ENCODE measurements at places on chromosomes 4 and X. TPM values are rescaled to one million over a fixed set of nuclear protein-coding genes. Genes with fewer than 3 reads are reported as not detected.
A peak's percentile ranks its signal among the peaks of the same experiment; 100 is the strongest.

DNA sequence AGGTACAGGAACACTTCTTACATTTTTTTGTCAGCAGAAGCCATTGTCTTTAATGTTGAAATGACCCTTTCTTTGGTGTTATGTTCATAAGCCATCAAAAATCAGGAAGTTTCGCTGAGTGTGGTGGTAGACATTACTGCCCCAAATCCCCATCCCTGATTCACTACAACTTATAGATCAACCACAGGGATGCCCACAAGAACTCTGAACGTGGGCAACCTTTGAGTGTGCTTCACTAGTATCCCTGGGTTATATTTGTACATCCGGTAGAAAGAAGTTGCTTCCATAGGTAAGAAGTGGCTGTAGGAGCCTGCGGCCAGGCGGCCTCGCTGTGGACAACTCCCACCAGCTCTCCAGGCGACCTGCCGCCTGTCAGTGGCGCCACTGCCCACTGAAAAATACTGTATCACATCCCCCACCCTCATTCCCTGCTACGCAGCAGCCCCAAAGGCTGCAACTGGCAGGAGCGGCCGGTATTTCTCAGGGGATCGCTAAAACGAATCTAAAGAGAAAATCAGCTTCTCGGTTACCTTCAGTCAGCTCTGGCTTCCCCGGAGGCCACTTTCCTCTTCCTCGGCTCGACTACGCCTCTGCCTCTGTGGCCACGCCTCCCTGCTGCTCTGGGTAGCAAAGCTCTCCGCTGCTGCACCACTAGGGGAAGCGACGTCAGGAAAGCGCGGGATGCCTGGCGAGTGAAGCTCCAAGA lies 13.9 kb upstream of the ETDC start:
- DNase-seq = peak; percentile 57

PLXNA3 gene
- 48.1 TPM for polyA plus RNA-seq

DNA sequence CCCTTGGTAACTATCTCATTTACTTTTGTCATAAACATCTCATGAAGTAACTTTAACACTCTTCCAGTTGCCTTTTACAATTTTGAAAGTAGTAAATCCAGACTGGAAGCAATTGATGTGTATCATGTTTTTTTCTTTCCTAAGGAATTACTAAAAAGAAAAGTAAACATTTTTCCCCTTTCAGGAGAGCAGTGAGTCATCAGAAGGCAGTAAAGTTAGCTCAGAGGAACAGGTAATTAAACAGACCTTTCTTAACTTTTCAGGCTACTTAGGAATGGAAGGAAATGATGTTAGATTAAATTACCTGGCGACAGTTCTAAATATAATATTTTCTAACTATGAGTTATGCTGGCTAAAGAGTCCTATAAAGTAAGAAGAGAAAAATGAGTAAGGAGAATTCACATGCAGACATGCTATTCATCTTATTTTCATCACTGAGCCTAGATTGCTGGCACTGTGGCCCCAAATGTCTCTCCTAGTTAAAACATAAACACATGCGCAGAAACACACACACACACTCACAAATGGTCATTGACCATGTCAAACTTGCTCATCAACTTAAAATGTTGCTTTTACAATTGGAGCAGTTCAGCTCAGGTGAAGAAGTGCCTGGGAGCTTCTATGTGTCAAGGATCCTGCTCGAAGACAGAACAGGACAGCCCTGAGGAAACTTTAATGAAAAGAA lies 9.3 kb downstream of the DMP1 start:
- DNase-seq = peak; percentile 22

GRCh38 chr4:68953056-68953596 lies 1.5 kb upstream of the UGT2A3 start:
- DNase-seq = no peak

- no peak for DNase-seq
Observed at GRCh38 chr4:37635155-37635554, 51.0 kb downstream of the RELL1 start.

- DNase-seq = peak; percentile 85
Observed at GRCh38 chr4:154462081-154462810, 29.4 kb downstream of the DCHS2 start.

GRCh38 chr4:41124916-41125548 lies 89.3 kb downstream of the APBB2 start:
- no peak for DNase-seq

PLS3 gene
- 126 TPM for polyA plus RNA-seq

DNA sequence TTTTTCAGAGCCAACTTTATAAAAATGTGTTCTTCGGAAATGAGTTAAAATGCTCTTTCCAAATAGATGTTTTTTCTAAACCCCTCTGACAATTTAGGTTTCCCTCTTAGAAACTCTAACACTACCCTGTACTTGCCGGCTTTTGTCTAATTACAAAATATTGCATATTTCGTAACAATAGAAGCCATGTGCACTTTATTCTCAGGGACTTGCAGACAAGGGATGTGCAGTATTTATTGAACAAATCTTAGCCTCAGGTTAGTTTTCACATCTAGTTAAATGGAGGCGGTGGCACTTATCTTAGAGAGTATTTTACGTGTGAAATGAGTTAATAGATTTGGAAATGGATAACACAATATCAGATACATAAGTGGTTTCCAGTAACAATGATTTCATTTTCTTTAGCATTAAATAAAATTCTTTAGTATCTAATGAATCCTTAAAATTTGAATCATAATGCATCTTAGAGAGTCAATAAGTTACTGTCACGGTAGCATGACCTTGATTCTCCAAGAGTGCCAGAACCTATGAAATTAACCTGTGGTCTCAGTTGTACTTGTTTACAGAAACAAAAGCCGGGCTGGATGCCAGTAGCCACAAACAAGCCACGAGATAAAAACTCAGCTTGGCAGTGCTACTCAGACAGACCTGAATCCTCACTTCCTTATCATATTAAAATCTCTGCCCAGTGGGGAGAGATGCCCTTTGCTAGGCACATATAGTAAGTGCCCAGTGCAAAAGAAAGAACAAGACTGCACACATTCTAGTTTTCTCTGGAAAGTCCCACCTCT lies 772 bp upstream of the PABPC4L start:
- no peak for DNase-seq

DUX4 gene
- not detected for polyA plus RNA-seq

CYP2U1 gene
- 4.0 TPM for polyA plus RNA-seq

DNA sequence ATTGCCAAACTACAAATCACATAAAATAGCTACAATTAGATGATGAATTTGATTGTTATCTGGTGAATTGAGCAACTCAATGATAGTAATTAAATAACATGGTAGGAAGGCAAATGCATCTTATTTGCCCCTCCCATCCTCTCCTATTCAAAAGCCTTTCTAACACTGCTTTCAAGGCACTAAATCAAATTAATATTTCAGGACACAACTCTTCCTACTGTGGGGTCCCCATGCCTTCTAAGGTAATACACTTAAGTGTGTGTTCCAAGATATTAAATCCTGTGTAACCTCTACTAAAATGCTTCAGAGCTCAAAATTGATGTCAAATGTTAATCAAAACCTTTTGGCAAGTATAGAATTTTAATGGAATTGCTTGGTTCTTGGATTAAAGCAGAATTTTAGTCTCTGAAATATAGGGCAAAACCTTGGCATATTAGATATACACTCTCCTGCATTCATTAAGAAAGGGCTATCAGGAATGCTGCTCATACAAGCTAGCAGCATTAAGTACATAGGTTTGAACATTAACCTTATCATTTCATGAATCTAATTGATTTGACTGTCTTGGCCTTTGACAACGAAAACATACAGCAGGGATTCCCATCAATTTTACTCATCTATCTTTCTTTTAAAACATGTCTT lies 371.8 kb upstream of the GALNTL6 start:
- DNase-seq = no peak

DNA sequence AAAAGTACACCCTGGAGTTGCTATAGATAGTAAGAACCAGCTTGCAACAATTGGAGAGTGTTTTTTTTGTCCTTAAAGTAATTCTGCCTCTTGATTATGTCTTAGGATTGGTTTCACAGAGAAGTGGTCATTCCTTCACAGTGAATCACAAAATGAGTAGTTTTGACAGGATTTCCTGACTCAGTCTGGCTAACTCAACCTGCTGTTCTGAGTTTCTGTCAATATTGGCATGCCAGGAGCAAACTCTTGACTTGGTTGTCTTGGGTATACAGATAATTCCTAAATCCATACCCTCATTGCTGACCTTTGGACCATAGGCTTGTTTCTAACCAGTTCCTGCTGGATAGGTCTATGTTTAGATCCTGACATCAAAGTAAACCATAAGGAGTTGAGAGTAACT lies 9.4 kb downstream of the FHIP1A start:
- no peak for DNase-seq

GLOD5 gene
- polyA plus RNA-seq = not detected

- no peak for DNase-seq
Observed at GRCh38 chr4:121330180-121330665, 50.6 kb downstream of the QRFPR start.

CXCL5 gene
- 0.26 TPM for polyA plus RNA-seq

DNA sequence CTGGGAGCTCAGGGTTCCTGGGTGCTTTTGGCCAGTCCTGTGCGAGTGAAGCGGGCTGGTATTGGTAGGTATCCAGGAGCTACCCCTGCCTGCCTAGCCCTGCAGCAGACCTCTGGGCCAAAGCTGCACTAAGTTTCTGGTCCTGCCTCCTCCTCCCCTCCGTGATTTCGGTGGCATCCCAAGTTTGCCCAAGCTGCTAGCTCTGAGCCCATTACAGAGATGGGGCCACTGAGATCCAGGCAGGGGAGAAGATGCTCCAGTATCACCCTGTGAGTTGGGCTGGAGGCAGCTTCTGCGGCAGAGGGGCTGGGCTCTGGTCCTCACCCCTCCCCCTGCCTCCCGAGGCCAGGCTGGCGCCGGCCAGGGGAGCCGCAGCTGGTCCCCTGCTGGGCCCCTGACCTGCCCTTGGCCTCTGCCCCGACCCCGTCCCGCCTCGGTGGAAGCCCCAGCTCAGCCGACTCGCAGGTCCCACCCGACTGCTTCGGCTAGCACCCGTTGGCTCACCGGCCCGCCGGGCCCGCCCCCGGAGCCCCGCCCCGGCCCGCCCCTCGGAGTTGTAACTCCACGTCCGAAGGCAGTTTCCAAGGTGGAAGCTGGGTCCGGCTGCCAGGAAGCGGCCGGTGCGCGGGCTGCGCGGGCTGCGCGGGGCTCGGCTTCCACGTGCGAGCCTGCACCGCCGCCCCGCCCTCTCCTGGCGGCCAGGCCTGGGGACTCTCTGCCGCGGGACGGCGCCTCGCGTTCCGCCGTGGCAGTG lies at the start of gene DUSP9:
Gene DUSP9 (plus strand): TSS at position 584 of the 754 bp plus-strand sequence. CDS start 751 bp downstream, outside the sequence.
- peak; percentile 33 for DNase-seq

GPR50 gene
- not detected for polyA plus RNA-seq

- no peak for DNase-seq
Observed at GRCh38 chr4:159006202-159006601, 96.7 kb upstream of the RAPGEF2 start.

IL21 gene
- polyA plus RNA-seq = not detected

GRCh38 chrX:79325263-79325958 lies 41.7 kb downstream of the ITM2A start:
- DNase-seq = no peak

DNA sequence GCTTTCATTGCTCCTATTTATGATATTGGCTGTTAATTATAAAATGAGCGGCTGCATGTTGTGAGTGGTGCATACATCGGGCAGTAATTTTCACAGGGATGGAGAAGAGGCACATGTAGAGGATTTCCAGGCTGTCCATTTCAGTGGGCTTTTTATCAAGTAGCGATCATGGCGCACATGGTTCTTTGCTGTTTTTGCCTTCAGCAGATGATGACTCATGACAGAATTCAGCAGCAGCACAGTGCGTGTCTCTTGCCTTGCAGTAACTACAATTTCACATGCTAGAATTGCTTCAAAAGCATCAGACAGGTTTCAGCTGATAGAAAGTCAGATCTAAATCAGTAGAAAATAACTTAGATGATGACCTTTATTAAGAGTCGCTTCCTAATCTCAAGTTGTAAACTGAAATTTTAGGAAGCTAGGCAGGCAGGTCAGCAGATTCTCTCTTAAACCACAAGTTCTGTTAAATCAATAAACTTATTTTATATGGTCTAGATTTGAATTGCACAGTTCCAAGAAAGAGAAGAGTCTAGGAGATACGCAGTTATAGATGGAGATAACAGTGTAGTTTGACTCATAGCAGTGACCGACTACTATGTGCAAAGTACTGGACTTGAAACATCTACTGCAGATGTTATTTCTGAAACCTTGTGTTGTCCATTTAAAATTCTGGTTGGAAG lies 35.8 kb downstream of the LRP2BP start:
- peak; percentile 22 for DNase-seq

DNA sequence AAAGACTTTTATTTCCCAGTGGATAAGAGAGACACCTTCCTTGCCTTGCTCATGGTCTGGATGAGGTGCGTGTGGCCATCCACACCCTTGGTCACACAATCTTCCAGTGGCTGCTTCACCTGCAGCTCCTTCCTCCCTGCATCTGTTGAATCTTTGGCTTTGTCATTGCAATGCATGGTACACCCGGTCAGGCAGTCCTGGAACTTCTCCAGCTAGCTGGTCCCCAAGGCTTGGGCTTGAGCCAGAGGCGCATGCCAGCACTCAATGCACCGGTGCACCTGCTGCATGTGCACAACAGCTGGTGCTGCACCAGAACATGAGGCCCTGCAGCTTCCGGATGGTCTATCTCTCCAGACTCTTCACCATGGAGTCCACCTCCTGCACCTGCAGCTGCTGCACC lies 31.7 kb downstream of the SCML1 start:
- peak; percentile 5 for DNase-seq

TBC1D14 gene
- 36.7 TPM for polyA plus RNA-seq

SLC4A4 gene
- 6.7 TPM for polyA plus RNA-seq

- peak; percentile 88 for DNase-seq
Observed at GRCh38 chr4:126568652-126569570, 1063.8 kb upstream of the INTU start.

SLITRK4 gene
- 14.1 TPM for polyA plus RNA-seq

DNA sequence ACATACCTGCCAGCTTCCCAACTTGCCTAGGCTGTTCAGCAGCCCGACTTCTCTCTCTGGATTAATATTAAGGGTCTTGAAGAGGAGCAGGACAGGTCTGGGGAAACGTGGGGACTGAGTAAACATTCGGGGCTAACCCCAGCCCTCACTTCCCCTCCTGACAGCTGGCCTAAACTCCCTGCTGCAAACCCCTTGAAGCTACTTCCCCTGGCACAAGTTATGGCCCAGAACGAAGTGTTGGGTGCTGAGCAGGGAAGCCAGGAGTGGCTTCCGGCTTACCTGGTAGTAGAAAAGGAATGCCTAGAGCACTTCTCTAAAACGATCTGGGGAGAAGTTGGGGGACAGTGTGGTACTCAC lies 200.0 kb downstream of the BCOR start:
- no peak for DNase-seq

DNA sequence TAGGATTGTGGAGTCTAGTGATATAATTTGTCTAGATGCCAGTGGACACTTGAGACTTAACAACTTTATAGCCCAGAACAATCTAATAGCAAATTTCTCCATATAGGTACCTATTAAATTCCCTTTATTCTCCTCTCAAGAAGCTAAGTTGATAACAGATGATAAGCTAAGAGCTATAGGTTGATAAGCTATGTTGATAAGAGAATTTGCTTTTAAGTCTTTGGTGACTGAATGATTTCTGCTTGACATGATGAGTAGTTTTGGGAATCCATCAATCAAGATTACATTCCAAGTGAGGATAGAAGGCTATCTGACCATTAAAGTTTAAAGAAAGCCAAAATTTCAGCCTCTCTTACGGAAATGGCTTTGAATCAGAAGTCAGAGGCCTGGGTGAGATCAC lies 131.6 kb downstream of the EMCN start:
- DNase-seq = peak; percentile 3
